Mesenteric fat pad (tissue), 1 donor: ENCODE measurements at places on chromosomes 16 and 17.
A peak's percentile ranks its signal among the peaks of the same experiment; 100 is the strongest.

DNA sequence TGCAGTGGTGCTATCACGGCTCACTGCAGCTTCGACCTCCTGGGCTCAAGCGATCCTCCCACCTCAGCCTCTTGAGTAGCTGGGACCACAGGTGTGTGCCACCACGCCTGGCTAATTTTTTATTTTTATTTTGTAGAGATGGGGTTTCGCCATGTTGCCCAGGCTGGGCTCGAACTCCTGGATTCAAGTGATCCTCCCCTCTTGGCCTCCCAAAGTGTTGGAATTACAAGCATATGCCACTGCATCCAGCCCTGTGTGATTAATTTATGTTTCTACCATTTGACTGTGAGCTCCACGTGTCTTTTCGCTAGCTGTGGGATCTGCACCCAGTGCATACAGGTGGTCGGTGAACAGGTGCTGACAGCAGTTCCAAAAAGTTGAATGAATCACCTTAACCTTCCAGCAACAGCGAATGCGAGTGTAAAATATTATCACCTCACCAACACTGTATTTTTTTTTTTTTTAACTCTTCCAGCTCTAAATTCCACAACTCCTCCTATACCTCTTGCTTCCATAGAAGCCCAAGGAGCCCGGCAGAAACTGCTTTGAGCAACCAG lies 484 bp upstream of the NUDT7 start:
- no peak for DNase-seq

- no peak for DNase-seq
Observed at GRCh38 chr16:35410438-35410837, 1951.0 kb downstream of the TP53TG3F start.

DNA sequence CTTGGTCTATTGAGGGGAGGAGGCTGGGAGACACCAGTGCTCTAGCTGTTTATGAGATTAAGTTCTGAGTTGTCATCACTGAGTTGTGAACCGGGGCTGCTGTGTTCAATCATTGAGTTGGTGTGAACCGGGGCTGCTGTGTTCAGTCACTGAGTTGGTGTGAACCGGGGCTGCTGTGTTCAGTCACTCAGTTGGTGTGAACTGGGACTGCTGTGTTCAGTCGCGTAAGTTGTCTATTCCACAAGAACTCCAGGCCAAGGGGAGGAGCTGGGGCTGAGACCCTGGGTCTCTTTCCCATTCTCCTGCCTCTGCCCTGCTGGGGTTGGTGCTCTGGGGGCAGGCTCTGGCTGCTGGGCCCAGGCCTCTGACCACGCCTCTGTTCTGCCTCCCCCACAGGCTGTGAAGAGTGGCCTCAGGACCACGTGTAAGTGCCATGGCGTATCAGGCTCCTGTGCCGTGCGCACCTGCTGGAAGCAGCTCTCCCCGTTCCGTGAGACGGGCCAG lies 24.5 kb downstream of the WNT9B start:
- no peak for DNase-seq

DNA sequence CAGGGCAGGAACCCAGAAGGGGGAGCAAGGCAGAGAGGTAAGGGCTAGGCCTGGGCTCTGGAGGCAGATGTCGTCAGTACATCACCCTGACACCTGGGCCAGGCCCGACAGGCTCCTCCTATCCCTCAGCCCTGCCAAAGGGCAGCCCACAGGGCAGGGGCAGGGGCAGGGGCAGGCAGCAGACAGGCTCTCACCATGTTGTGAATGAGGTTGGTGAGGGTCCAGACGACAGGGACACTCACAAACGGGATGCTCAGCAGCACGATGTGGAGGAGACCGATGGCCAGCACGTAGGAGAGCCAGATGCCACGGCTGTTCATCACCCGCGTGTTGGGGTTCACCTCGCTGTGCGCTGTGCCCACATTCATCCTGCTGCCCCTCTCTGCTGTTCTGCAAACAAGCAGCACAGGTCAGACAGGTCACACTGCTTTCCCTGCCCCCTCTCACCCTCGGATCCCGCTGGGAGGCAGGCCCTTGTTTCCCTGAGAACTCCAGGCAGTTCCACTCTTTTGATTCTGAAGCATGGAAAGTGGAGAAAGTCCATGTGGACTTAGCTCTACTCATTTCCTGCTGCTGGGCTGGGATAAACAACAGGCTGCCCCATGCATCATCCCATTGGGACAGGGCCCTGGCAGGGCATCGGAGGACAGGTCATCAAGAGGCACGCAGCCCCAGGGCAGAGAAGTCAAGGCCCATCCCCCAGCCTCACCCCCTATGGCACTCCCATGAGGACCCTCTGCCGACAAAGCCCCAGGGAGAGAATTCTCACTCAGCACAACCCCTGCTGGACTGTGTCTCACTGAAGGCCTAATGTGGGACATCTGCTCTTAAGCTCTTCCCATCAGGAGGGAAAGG lies 3.3 kb downstream of the ORMDL3 start:
- DNase-seq, result no peak

- no peak for DNase-seq
Observed at GRCh38 chr17:9367156-9367555, 208.5 kb downstream of the STX8 start.

GRCh38 chr17:17788967-17789366 lies 47.8 kb downstream of the SREBF1 start:
- no peak for DNase-seq

GRCh38 chr17:58789160-58789559 lies 33.5 kb downstream of the PPM1E start:
- DNase-seq, result no peak

GRCh38 chr16:54879681-54880080 lies 51.0 kb upstream of the IRX5 start:
- no peak for DNase-seq

- DNase-seq, result no peak
Observed at GRCh38 chr16:78288888-78289287, 189.4 kb downstream of the WWOX start.

DNA sequence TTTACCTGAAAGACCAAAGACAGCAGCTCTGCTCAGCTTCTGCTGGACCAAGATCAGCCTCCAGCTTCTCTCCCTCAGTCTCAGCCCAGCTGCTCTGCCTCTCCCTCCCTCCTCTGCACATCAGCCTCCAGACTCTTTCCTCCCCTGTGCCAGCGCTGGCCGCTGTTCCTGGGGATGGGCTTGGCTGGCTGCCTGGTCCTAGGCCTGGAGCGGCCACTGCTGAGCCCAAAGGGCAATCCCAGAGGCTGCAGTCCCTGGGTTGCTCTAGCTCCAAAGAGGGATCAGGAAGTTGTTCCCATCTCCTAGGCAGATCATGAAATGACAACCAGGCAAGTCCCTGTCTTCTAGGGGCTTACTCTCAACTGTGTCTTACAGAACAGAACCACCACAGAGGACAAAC lies 31.3 kb downstream of the DCUN1D3 start:
- DNase-seq, result peak; percentile 93

GRCh38 chr16:84527532-84528269 lies 23.2 kb upstream of the MEAK7 start:
- DNase-seq, result no peak

DNA sequence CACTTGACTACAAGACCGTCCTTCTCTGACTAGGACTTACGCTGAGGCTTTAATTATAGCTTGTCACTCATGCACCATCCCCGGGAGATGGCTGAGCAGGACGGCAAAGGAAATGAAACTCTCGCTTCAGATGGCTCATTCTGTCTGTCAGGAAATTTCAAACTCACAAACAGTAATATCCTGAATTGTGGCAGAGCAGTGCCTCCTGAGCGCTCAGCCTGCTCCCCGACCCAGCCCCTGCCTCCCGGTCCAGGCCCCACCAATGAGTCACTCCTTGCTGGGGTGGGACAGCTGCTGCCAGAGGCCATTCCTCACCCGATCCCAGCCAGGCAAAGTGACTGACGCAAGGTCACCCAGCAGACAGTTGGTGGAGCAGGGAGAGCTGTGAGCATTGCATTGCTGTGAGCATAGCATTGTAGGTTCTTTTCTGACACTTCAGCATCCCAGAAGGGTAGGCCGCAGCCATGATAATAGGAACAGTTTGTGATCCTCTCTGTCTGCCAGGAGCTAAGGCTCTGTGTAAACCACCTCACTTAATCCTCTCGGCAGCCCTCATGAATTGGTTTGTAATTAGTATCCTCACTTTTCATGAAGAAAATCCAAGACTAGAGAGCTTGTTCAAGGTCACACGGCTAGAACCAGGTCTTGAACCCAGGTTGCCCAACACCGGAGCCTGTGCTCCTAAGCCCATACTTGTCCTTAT lies 20.9 kb downstream of the CCDC182 start:
- DNase-seq, result no peak

- no peak for DNase-seq
Observed at GRCh38 chr17:67569873-67570272, 147.9 kb upstream of the NOL11 start.

DNA sequence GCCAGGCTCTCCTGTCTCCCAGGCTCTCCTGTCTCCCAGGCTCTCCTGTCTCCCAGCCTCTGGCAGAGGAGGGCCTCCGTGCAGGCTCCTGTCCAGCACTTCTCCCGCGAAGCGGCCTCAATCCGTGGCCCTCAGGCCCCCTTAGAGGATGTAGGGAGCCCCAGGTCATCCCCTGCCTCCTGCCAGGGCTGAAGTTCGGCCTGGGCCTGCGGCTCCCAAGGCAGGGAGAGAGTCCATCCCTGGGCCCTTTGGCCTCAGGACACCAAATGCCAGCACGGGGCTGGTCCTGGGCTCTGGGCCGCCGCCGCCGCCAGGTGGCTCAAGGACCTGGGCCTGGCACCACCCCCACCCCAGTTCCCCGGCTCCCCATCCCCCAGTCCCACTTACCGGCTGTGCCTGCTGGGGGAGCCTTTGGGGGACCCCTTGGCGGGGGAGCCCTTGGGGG lies 370 bp downstream of the EVPL start:
- DNase-seq, result no peak

GRCh38 chr17:9513266-9513665 lies 62.4 kb downstream of the STX8 start:
- no peak for DNase-seq

- no peak for DNase-seq
Observed at GRCh38 chr17:47692137-47692894, 1.6 kb upstream of the TBKBP1 start.

- no peak for DNase-seq
Observed at GRCh38 chr17:63741143-63741407, 524 bp downstream of the STRADA start.

- no peak for DNase-seq
Observed at GRCh38 chr16:2031081-2031577, 4.4 kb downstream of the NHERF2 start.

DNA sequence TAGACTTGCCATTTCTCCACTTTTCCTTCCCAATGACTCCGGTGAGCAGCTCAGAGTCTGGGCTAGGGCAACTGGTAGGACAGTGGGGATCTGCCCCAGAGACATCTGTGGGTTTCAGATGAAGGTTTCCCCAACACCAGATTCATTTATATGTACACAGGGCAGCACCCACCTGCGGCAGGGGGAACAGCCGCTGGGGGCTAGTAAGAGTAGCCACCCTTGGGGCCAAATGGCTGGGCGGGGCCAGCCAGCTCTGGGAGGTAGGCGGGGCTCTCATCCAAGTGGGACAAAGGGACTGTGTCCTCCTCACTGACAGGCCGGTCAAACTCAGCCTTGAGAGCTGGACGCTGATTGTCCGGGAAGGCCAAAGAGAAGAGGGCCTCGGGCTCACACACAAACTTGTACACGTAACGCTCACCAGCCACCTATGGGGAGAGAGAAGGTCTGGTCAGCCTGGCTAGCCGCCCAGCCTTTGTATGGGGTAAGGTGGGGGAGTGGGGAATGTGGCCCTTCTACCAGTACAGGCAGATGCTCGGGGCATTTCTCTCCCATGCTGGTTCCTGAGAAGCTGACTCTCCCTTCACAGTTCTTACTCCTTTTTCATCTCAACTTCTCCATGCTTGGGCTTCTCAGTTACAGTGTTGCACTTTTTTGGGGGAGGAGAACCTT lies 17.7 kb downstream of the ETV4 start:
- no peak for DNase-seq

DNA sequence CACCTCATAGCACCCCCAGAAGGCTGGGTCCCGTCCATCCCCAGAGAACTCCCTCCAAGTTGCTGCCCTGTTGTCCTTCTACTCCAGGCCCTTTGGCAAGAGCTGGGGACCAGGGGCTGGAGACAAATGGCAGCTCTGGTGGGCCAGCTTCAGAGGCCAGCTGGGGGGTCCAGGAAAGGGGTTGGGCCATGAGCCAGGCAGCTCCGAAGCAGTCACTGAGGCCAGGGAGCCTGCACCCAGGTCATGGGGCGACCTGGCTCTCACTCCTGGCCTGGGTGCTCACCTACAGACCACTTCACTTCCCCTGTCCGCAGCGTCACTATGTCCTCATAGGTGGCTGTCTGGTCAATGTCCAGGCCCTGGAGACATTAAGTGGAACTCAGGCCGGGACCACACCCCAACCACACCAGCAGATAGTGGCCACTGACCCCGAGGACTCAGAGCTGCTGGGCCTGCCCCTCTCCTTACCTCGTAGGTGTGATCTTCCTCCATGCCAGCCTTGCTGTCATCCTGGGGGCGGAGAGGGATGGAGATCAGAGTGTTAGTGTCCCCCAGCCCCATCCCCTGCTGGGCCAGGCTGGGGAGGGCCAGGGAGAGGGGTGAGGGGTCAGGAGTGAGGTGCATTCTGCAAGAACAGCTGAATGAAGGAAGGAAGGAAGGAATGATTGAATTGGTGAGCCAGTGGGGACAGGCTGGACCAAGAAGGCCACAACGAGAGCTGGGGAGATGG lies 3.0 kb downstream of the CD79B start:
- DNase-seq, result no peak
